ENCODE measurements at places on chromosomes 16 and 17.

DNA sequence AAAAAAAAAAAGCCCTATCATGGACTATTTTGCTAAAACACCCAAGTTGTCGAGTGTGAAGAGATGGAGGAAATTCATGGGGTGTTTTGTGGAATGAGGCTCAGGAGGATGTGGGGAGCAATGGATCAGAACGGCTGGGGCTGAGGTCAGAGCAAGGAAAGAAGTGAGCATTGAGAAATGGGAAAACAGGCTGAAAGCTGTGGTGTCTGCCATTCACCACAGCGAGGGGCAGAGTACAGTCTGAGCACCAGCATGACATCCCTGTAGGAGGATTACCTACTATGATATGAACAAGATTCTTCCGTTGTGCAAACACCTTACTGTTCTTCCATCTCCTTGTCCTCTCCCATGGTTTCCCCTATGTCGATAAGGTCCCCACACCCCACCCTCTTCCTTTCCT lies 193.1 kb downstream of the TMEM114 start:
- no peak for DNase-seq

DNA sequence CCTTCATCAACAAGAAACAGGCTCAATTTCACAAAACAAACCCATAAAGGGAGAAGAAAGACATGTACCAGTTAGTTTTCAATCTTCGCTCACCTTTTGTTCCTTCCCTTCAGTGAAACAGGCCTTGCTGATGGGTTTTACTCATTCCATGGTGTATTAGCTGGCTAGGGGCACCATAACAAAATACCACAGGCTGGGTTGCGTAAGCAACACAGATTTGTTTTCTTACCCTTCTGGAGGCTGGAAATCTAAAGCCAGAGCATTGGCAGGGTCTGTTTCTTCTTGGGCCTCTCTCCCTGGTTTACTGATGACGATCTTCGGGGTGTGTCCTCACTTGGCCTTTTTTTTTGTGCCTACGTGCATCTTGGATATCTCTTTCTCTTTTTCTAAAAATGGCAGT lies 383.4 kb upstream of the RBFOX1 start:
- no peak for DNase-seq

GRCh38 chr17:28473542-28473941 lies at the start of gene SLC13A2:
Gene SLC13A2, plus strand, starts transcription at chr17:28473644. Its CDS starts 69 bp downstream, at chr17:28473713.
- no peak for DNase-seq

- no peak for DNase-seq
Measured at GRCh38 chr17:46851029-46851741, at the start of gene WNT9B. Gene WNT9B, plus strand, starts transcription at chr17:46851583. Its CDS starts 56 bp downstream, at chr17:46851639.

GRCh38 chr17:60087882-60088669 lies 9.4 kb upstream of the HEATR6 start:
- no peak for DNase-seq

DNA sequence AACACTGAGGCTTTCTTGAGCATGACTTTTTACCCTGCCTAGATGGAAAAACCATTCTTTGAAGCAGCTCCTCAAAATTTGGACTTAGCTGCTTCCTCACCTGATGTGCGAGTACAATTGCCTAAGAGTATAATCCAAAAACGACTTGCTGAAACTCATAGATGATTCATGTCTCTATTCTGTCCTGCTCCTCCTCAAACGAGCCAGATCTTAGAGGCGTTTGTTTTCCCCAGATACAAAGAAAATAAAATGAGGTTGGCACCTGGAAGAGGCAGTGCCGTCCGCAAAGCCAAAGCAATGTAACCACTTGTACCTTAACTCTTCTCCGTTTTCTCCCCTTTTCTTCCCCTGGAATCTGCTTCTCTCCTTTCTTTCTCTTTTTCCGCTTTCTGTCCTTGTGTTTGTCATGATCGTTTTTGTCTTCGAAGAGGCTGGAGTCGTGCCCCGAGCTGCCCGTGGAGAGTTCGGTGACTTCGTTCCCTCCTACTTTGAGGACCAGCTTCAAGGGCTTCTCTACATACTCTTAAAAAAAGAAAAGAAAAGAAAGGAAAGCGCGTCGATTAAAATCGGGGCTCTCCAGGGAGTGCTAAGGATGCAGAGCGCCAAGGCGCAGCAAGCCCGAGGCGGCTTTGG lies 895 bp downstream of the BRD7 start:
- DNase-seq = no peak

GRCh38 chr17:41433586-41433985 lies 7.2 kb downstream of the KRT38 start:
- DNase-seq = no peak

GRCh38 chr17:69696650-69697049 lies 282.2 kb downstream of the MAP2K6 start:
- no peak for DNase-seq

GRCh38 chr17:12365805-12366204 lies 299.9 kb upstream of the MYOCD start:
- DNase-seq = no peak

All from nucleus accumbens (tissue), 56 donors.